ENCODE measurements at places on chromosomes 1 and 21.

DNA sequence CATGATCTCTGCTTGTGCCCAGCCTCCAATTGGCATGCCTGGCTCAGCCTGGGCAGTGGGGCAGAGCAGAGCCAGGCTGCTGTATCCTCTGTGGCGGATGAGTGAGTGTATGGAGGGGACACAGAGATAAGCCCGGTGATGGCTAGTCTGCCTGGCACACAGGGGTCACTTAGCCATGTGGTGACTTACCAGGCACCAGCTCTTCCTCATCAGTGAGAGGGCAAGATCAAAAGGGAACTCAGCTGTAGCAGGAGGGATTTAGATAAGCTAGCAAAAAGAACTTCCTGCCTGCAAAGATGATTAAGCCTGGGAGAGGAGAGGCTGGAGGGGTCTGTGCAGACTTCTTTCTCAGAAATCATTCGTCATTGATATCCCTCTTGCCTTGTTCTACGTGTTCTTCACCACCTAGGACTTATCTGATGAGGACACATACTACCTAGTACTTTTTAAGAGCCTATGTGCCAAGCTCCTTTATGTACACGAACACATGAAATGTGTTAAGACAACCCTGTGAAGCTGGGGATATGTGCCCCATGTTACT, 7.9 kb downstream of the KIF21B start:
- DNase-seq = no peak

DNA sequence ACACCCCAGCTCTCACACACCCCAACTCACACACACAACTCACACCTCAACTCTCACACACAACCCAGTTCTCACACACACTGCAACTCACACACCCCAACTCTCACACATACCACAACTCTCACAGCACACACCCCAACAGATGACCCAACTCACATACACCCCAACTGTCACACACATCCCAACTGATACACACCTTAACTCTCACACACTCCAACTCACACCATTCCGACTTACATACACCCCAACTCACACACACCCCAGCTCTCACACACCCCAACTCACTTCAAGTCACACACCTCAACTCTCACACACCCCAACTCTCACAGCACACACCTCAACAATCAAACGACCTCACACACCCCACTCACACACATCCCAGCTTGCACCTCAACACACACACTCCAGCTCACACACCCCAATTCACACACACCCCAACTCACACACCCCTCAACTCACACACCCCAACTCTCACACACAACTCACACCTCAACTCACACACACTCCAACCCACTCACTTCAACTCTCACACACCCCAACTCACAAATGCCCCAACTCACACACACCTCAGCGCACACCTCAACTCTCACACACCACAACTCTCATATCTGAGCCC, 66.3 kb downstream of the SETD4 start:
- no peak for DNase-seq

DNA sequence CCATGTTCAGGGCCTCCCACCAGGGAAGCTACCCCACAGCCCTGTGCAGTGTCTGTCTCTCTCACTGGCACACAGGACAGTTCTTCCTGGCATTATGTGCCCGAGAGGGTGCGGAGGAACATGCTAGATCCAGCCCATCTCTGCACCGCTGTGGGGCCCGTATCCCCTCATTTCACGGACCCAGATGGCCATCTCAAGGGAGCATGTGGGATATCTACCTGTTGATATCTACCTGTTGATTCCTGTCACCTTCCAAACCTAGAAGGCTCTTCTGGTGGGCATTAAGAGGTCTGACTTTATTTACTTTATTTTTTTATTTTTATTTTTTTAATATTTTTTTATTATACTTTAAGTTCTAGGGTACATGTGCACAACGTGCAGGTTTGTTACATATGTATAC, 11.7 kb downstream of the PIK3CD start:
- no peak for DNase-seq

GRCh38 chr1:7334475-7335035, 436.5 kb upstream of the VAMP3 start:
- peak; percentile 37 for DNase-seq

GRCh38 chr1:21586222-21586621, 77.0 kb downstream of the ALPL start:
- no peak for DNase-seq

DNA sequence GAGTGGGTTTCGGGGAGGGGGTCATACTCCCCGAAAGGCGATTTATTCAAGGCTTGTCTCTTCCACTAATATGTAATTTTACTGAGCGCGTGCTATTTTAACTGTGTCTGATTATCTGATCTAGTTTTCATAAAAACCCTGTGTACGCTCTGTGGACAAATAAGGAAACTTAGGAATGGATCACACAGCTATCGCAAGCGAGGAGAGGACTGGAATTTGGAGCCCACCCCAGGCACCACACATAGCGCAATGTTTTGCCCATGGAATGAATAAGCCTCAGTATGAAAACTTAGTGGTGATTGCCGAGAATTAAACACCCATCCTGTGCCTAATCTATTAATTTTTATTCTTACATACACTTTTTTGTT, 9.8 kb upstream of the RAB42 start:
- DNase-seq = no peak

DNA sequence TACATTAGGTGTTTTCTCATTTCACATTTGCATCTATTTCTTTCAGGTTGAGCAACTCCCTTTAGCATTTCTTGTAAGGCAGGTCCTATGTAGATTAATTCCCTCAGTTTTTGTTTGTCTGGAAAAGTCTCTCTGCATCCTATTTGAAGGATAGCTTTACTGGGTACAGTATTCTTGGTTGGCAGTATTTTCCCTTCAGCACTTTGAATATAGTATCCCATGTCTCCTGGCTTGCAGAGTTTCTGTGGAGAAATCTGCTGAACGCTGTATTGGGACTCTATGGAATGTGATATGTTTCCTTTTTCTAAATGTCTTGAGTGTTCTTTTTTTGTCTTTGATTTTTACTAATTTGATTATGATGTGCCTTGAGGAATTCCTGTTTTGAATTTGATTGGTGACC, 28.9 kb upstream of the FAM163A start:
- no peak for DNase-seq
